ENCODE measurements at places on chromosomes 2 and 18.

DNA sequence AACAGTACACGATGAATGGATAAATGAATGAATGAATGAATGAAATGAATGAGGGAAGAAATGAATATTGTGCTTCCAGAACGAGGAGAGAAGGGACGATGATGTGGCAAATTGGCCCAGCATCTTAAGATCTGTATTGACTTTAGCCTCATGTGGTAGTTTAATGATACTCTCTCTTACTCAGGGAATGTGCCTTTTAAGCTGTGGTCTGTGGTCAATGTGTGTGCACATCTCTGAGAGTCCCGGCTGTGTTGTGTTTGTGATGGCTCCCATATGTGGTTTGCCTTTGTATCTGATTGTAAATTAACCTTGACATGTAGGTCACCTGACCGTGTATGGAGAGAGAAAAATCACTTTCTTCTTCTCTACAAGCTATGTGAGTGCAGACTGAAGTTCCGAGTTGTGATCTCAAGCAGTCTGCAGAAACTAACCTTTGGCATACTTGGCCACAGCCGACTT is 91.2 kb downstream of the NEDD4L start:
- DNase-seq, result peak; percentile 20

GRCh38 chr2:152813351-152813750 is 94.9 kb downstream of the ARL6IP6 start:
- DNase-seq, result no peak

GRCh38 chr2:63796366-63796765 is 45.3 kb upstream of the UGP2 start:
- DNase-seq, result no peak

DNA sequence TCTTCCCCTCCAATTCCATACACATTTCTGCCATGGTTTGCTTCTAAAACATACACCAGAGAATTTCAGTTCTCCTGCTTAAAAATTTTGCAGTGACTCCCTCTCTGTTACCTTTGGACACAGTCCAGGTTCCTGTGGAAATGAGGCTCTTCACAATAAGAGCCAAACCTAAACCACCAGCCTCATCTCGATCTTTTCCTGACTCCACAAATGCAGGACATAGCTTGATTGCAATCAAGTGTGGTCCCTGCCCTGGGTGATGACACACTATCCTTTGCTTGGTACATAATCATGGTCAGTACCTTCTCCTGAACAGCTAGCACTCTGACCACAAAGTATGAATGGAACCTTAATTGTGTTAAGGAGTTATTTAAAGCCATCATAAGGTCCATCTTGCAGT is 134.9 kb upstream of the CHAC2 start:
- peak; percentile 31 for DNase-seq

GRCh38 chr2:238912228-238912915 is 64.5 kb downstream of the TWIST2 start:
- no peak for DNase-seq

- DNase-seq, result peak; percentile 20
These were observed 63.7 kb downstream of the MARCHF4 start for GRCh38 chr2:216308576-216308975.

GRCh38 chr2:144254342-144255235 is 265.3 kb downstream of the ZEB2 start:
- DNase-seq, result no peak
